Stimulated activated memory B cell treated with anti-CD40 and anti-IgM and Interleukin-4, amounts not matched to agents 10 μg/mL and 1 μg/mL and 100 μg/mL, for 72 hours (primary cell): ENCODE measurements at places on chromosomes 4 and X.

GRCh38 chr4:147839663-147840062, 107.8 kb downstream of the ARHGAP10 start:
- no peak for ATAC-seq

DNA sequence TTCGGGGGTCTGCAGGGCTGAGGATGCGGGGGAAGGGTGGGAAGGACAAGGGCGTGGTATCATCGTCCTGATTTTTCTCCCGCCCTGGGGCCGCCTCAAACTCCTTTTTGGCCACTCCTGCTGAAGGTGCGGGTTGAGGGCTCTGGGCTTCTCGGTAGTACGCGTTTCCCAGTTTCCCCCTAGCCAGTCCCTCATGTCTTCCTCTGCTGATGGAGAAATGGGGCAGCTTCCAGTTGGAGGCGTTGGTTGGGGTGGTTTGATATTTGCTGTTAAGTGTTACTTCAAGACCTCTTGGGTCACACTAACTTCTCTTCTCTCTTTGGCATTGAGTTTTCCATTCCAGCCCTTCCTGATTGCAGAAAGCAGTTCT, 482 bp downstream of the GSTCD start:
- ATAC-seq = peak; percentile 49

DNA sequence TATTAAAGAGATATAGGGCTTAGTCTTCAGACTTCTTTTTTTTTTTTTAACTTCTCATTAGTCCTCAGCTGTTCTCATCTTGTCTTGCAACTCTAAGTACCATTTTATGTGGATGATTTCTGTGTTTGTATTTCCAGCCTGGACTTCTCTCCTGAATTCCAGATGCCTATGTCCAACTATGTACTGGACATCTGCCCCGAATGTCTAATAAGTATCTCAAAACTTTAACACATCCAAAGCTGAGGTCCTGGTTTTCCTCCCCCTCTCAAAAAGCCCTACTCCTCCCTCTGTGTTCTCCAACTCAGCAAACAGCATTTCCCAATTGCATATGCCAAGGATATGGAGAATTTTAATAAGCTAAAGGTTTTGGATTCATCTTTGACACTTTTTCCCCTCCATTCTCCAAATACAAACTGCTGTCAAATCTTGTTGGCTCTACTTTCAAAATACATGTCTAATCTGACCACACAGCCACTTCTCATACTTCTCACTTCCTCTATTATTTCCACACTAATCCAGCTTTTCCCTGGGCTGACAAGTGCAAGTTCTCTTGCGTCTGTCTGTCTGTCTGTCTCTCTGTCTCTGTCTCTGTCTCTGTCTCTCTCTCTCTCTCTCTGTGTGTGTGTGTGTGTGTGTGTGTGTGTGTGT, 79.8 kb downstream of the CLCN5 start:
- ATAC-seq = no peak

DNA sequence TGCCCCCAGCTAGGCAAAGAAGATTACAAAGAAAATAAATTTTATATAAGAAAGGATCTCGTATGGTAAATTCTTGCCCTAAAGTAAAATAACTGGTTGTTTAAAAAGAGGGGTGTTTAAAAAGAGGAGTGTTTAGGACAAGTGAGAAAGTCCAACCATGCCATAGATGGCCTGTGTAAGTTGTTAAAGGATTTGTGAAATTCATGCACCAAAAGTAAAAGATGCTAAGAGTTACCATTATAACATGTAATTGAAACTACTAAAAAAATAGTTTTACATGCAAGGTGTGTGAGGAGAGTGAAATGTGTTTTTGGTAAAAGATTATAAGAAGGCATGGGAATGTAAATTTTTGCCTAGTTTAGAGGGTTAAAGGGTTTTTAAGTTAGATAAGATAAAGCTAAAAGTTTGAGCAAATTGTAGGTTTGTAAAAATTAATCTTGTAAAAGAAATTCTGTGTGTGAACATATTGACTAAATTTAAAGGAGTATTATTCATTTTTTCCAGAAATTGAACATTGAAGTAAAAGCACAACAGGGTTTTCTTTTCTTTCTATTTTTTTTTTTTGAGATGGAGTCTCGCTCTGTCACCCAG, 20.1 kb downstream of the HTT-AS start:
- no peak for ATAC-seq

GRCh38 chr4:173243321-173243720, 74.7 kb downstream of the GALNT7 start:
- no peak for ATAC-seq

GRCh38 chr4:140103676-140104075, 50.3 kb downstream of the MAML3 start:
- peak; percentile 68 for ATAC-seq

DNA sequence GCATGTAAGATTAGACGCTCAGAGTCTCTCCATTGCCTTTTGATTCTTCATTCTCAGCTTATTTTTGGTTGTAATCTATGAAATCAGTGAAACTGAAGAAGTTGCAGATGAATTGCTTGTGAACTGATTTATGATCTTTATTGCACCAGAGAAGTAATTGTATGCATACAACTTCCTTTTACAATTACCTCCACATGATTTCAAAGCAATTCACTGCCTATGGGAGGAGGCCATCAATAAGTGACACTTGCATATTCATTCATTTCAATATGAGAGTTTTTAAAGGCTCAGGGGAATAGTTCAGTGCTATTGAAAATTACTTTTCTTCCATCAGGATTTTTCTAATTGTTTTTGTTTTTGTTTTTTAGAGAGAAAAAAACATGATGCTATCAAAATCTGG, 222.3 kb downstream of the NKX6-1 start:
- ATAC-seq = no peak

- no peak for ATAC-seq
Measured at GRCh38 chr4:148415500-148415899, 26.7 kb downstream of the NR3C2 start.

DNA sequence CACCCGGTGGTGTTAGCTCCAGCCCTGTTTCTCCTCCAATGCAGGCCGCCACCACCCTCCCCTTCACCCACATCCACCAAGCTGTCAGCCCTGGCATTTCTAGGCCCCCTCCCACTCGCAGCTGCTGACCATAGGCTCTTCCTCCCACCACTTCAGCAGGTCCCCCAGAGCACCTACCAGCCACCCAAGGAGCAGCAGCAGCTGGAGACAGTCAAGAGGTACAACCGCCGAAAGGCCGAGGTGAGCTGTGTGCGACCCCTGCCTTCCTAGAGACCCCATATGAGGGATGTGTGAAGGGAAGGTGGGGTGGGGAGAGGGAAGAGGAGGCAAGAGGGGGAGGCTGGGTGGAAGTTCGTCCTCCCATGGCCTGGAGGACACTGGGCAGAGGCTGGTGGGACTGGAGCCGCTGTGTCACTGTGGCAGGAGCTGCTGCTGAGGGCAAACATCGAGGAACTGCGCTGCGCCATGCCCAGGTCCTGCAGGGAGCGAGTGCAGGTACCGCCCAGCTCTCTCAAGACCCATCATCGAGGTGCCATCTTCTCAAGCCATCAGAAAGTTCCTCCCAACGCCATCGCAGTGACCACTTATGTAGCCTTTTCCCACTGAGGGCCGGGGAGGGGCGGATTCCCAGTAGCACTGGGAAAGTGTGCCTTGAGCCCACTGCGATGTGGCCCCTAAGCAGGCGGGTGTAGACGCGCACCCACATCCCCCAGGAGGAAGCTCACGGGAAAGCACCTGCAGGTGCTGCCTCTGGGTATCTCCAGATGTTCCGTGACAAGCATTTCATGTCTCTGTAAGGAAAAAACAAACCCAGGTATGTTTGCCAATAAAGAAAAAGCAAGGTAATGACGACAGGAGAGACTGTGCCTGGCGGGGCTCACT, 19.2 kb upstream of the RNF4 start:
- peak; percentile 6 for ATAC-seq

- ATAC-seq = no peak
Measured at GRCh38 chr4:8167815-8168214, 9.2 kb upstream of the ABLIM2 start.

GRCh38 chr4:99664716-99665115, 7.1 kb upstream of the C4orf54 start:
- no peak for ATAC-seq

GRCh38 chrX:135484641-135485289, 35.7 kb upstream of the INTS6L start:
- no peak for ATAC-seq

DNA sequence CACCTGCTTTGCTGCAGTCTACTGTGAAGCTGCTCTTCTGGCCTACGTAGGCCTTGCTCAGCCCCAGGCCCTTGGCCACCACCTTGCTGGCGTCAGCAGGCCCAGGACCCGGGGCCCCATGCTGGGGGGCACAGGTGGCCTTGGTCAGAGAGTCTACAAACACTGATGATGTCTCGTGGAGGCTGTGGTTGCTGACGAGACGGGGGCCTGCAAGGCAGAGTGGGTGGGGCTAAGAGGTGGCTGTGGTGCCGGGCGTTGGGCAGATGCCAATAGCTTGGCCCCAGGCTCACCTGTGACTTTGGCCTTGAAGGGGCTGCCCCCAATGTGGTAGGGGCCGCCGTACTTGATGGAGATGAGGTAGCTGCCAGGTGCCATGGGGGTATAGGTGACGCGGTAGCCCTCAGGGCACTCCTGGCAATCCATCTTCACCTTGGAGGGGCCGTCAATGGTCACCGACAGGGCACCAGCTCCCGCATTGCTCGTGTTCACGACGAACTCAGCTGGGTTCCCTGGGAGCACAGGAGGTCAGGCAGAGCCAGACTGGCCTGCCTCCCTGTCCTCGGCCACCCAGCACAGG, 25.0 kb downstream of the FLNA start:
- no peak for ATAC-seq

DNA sequence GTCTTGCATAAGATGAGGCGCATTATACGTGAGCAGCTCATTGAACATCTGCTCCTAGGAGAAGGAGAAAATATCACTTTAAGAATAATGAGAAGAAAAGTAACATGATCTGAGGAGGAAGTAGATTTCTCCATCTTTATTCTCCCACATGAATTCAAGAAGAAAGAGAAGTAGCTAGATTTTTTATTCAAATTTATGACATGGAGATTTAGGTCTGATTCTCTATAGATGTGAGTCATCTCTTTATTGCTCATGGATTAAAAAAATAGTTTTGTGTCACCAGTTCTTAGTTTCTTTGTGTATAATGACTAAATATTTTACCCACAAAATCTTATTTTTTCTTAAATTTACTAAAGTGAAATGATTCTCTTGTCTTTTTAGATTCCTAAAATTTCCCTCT, 40.4 kb downstream of the HPGDS start:
- ATAC-seq = no peak

- no peak for ATAC-seq
Measured at GRCh38 chrX:68568136-68568535, 69.3 kb downstream of the YIPF6 start.

GRCh38 chrX:40004246-40004535, 93.6 kb downstream of the BCOR start:
- ATAC-seq = no peak

DNA sequence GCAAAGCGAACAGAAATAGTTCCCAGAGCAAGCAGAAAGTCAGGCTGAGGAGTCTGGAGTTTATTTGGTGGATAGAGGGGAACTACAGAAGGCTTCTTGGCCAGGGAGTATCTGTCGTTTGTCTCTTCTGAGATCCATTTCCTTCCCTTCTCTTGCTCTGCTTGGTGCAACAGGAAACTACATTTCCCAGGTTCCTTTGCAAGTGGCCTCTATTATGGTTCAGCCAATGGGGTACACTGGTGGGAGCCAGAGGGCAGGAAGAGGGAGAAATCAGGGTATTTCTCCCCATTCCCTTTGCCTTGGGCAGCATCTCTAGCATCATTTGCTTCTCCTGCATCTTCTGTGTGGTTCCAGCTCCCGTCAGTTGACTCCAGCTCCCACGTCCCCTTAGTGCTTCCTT, 142.1 kb downstream of the BCOR start:
- no peak for ATAC-seq

DNA sequence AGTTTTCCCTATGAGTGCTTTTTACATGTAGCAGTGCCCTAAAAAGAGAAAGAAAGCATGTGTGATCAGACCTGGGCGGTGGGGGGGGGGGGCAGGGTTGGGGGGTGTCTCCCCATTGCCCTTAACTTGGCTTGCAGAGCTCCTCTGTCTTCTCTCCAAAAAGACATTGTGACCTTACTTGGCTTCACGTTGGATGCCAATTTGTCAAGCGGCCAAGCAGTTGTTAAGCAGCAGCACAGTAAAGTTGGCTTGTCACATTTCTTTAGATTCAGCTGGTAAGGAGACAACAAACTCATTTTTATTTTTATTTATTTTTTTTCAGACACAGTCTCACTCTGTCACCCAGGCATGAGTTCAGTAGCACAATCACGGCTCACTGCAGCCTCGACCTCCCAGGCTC, 57.3 kb upstream of the ZNF157 start:
- no peak for ATAC-seq

DNA sequence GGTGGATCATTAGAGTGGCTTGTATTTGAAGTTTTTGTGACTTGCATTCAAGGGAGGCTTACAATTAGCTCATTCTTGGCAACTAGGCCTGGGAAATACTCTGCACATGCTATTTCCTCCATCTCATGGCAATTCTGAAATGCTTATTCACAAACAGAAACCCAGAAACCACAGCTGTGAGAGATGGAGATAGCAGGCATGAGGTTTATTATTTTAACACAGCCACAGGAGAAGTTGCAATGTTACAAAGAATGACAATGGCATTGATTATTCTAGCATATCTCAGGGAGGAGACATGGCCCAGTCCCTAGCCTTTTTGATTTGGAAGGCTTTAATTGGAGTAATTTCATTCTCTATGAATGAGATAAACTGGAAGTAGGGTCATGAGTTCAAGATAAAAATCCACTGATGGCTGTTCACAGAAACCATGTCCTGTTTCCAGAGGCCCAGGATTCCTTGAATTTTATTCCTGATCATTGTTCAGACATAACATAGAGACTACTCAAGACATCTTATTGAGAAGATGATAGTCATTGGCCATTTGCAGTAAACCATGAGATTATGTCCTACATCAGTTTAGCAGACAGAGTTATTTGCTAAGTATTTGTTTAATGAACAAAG, 123.9 kb downstream of the MID1 start:
- ATAC-seq = no peak

GRCh38 chrX:154355094-154355775, 19.2 kb downstream of the FLNA start:
- no peak for ATAC-seq

GRCh38 chrX:148049441-148049840, 68.3 kb downstream of the FMR1NB start:
- no peak for ATAC-seq

DNA sequence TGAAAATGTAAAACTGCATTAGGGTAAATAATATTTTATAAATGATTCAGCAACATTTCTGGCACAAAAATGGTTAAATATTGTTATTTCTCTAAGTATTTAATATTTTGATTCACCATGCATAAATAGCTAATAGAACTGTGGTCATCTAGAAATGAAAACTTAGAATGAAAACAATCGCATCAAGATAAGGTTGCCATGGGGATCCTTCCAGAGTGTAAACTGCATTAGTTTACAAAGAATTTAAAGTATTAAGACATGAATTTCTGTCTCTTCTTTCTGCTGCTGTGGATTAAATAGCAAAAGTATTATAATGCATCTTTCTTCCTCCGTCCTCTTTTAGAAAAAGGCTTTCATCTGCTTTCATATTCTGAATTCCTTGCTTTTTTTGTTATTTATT, 1064.6 kb upstream of the SLIT2 start:
- no peak for ATAC-seq

- ATAC-seq = no peak
Measured at GRCh38 chrX:72060921-72061490, 70.7 kb downstream of the RTL5 start.

GRCh38 chr4:184313058-184313581, 95.4 kb upstream of the ENPP6 start:
- ATAC-seq = no peak

GRCh38 chr4:5839751-5840674, 52.9 kb downstream of the CRMP1 start:
- ATAC-seq = no peak

- peak; percentile 60 for ATAC-seq
Measured at GRCh38 chr4:77433418-77433733, 172.2 kb upstream of the CXCL13 start.

GRCh38 chrX:12249997-12250396, 111.7 kb downstream of the FRMPD4 start:
- no peak for ATAC-seq
